ENCODE measurements at places on chromosomes 7 and 10.

GRCh38 chr7:102140952-102141370, 145.7 kb upstream of the SH2B2 start:
- DNase-seq: no peak

GRCh38 chr10:3476186-3476585, 303.6 kb upstream of the PITRM1 start:
- no peak for DNase-seq

- DNase-seq: peak; percentile 38
Measured at GRCh38 chr10:73886085-73886529, 11.8 kb upstream of the CAMK2G start.

DNA sequence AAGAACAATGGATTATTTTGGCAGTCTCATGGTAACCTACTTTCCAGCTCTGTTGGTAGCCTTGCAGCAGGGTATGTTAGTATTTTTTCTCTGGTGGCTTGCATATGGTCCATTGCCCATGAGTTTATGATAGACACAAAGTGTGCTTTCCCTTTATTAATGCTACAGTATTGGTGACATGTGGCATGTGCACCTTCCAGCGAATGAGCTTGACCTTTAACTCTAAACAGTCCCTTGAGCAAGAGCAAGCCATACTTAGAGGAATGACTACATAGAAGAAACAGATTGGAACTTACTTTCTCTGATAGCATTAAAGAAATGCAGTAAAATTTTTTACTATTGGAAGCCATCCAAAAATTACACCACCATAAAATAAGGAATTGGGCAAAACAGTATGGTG, 73.9 kb downstream of the VTI1A start:
- DNase-seq: no peak
